ENCODE measurements at places on chromosomes 4 and X. TPM values are rescaled to one million over a fixed set of nuclear protein-coding genes. Genes with fewer than 3 reads are reported as not detected.

The PRDM5 gene
- total RNA-seq: 23.8 TPM

The UNC5C gene
- under 0.01 TPM for total RNA-seq

The FHDC1 gene
- total RNA-seq: 1.7 TPM

The ANKRD17 gene
- total RNA-seq: 53.5 TPM

The COL4A5 gene
- 30.0 TPM for total RNA-seq

The CT83 gene
- total RNA-seq: not detected

The NEUROG2 gene
- total RNA-seq: not detected

The CSAG1 gene
- not detected for total RNA-seq

The GAGE12J gene
- total RNA-seq: not detected

The NPY1R gene
- 1.6 TPM for total RNA-seq

The TSPAN5 gene
- total RNA-seq: 46.1 TPM

The PPP4R3C gene
- not detected for total RNA-seq

The SPIN2A gene
- total RNA-seq: 1.3 TPM

The FGF5 gene
- 6.1 TPM for total RNA-seq

The CXCL1 gene
- 17.4 TPM for total RNA-seq

The GAGE2A gene
- total RNA-seq: not detected

The TLR8 gene
- not detected for total RNA-seq

The RHOXF2 gene
- total RNA-seq: 0.32 TPM

The VSIG4 gene
- not detected for total RNA-seq

The FAM114A1 gene
- 471 TPM for total RNA-seq

The HMX1 gene
- not detected for total RNA-seq

The TRIML1 gene
- not detected for total RNA-seq

The CCSER1 gene
- total RNA-seq: not detected

The LINC00632 gene
- 5.2 TPM for total RNA-seq

The DCLK2 gene
- total RNA-seq: 13.0 TPM

The PRKG2 gene
- total RNA-seq: 0.64 TPM

The MAGEA6 gene
- total RNA-seq: not detected

The VCX3A gene
- not detected for total RNA-seq

The PAGE2B gene
- total RNA-seq: not detected

The PNMA3 gene
- total RNA-seq: under 0.01 TPM

The NUDT11 gene
- total RNA-seq: 12.1 TPM

The ASB12 gene
- not detected for total RNA-seq

The SEC24B gene
- 19.9 TPM for total RNA-seq

The SLC9B1 gene
- 0.43 TPM for total RNA-seq

The HELT gene
- not detected for total RNA-seq

The CYLC1 gene
- total RNA-seq: not detected

The IL3RA gene
- not detected for total RNA-seq

The EPGN gene
- total RNA-seq: 0.32 TPM

The SOWAHD gene
- not detected for total RNA-seq

The H2BW1 gene
- not detected for total RNA-seq

The MAGEB1 gene
- not detected for total RNA-seq

The UGT2B15 gene
- total RNA-seq: not detected

The ALG13 gene
- 47.9 TPM for total RNA-seq

The DMD gene
- total RNA-seq: 29.0 TPM

The TAF7L gene
- 0.32 TPM for total RNA-seq

Data from fibroblast of villous mesenchyme (primary cell).